ENCODE measurements at places on chromosomes 5 and 9. TPM values are rescaled to one million over a fixed set of nuclear protein-coding genes. Genes with fewer than 3 reads are reported as not detected.

The TSTD2 gene
- 24.5 TPM for total RNA-seq

The TPPP gene
- total RNA-seq = 21.6 TPM

The SPATA31C1 gene
- total RNA-seq = not detected

The ARHGAP26 gene
- 35.7 TPM for total RNA-seq

The INSL6 gene
- not detected for total RNA-seq

The IFNB1 gene
- total RNA-seq = not detected

The PCSK1 gene
- total RNA-seq = 0.38 TPM

The TAS2R1 gene
- total RNA-seq = not detected

The USP20 gene
- 13.2 TPM for total RNA-seq

The ENTR1 gene
- 20.1 TPM for total RNA-seq

The CERCAM gene
- total RNA-seq = 8.5 TPM

The PCDHGA4 gene
- 7.3 TPM for total RNA-seq

The FAM221B gene
- not detected for total RNA-seq

The SH3PXD2B gene
- total RNA-seq = 5.2 TPM

The TTLL11 gene
- total RNA-seq = 7.3 TPM

The DMRT3 gene
- total RNA-seq = not detected

The SEMA6A gene
- total RNA-seq = 6.3 TPM

The HAVCR2 gene
- 3.1 TPM for total RNA-seq

The IFNA16 gene
- total RNA-seq = not detected

The RORB gene
- total RNA-seq = 1.2 TPM

The S1PR3 gene
- 26.8 TPM for total RNA-seq

The FGD3 gene
- total RNA-seq = 1.8 TPM

The SELENOP gene
- total RNA-seq = 213 TPM

The AGTPBP1 gene
- 52.5 TPM for total RNA-seq

The NOP16 gene
- 19.1 TPM for total RNA-seq

The CPLANE1 gene
- 8.3 TPM for total RNA-seq

The LCNL1 gene
- 11.7 TPM for total RNA-seq

The LCN12 gene
- total RNA-seq = 7.8 TPM

The HRCT1 gene
- 6.2 TPM for total RNA-seq

The SOHLH1 gene
- total RNA-seq = not detected

The PROB1 gene
- total RNA-seq = 46.3 TPM

The TJP2 gene
- 130 TPM for total RNA-seq

The BARHL1 gene
- not detected for total RNA-seq

The SPIN1 gene
- 55.8 TPM for total RNA-seq

The PPIC gene
- 47.5 TPM for total RNA-seq

The DNAH5 gene
- 0.14 TPM for total RNA-seq

The DENND4C gene
- total RNA-seq = 20.8 TPM
